NCI-H1417 treated with DMSO at 0.1 percent for 48 hours (cell line): ENCODE measurements at places on chromosomes 7 and 10.

DNA sequence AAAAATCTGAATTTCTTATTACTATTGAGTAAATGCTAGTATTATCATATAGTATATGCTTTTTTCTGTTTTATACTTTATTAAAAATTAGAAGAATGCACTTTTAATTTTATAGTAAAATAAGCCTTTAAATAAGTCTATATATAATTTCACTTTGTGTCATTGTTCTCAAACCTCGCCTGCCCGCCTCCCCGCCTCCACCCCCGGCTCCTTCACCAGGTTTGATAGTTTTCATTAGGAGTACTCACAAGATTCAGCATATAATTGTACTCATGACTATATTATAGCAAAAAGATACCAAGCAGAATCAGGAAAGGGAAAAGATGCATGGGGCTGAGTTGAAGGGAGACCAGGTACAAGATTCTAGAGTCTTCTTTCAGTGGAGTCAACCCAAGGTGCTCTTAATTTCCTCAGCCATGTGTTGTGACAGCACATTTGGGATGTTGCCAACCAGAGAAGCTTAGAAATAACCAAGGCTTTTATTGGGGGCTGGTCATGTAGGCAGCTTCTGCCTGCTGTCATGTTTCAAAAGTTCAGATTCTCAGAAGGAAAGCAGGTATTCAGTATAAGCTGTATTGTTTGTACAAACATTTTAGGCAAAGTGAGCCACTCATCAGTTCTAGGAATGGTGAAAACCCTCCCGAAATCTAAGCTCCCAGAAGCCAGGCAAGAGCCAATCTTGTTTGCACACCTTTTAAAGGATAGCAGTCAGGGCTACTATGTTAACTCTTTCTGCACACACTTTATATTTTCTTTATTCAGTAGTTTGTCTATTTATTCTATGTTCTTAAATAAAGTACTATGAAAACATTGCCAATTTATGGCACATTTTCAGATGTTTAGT is 12.3 kb downstream of the NHLRC2 start:
- no peak for DNase-seq

GRCh38 chr10:70906031-70906783 is 17.8 kb upstream of the PCBD1 start:
- DNase-seq = no peak

GRCh38 chr10:60708666-60709065 is 69.6 kb upstream of the CDK1 start:
- no peak for DNase-seq

GRCh38 chr10:14592566-14592965 is 182.1 kb downstream of the FAM107B start:
- DNase-seq = no peak

DNA sequence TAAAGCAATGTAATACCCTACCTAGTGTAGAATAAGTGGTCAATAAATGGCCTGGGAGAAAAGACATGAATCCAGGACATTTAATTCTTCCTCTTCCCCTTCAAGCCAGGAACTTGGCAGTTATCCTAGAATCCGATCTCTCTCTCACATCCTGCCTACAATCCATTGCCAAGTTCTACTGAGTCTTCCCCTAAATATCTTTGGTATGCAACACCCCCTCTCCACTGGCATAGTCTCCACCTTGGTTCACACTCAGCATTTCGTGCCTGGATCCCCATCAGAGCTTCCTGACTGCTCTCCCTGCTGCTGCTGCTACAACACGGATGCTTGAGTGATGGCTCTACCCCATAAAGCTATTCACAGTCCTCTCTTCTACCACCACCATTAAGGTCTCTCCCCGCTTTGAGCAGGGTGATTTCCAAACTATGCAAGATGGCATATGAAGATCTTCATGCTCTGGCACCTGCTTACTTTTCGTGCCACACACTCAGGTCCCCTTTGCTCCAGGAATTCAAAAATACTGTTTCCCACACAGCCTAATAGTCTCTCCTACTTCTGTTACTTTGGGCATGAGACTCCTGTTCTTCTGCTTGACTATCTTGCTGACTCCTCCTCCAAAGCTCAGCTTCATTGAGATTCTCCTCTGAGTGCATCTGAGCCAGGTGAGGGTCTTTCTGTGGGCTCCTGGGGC is 4.8 kb downstream of the ANK3 start:
- no peak for DNase-seq

DNA sequence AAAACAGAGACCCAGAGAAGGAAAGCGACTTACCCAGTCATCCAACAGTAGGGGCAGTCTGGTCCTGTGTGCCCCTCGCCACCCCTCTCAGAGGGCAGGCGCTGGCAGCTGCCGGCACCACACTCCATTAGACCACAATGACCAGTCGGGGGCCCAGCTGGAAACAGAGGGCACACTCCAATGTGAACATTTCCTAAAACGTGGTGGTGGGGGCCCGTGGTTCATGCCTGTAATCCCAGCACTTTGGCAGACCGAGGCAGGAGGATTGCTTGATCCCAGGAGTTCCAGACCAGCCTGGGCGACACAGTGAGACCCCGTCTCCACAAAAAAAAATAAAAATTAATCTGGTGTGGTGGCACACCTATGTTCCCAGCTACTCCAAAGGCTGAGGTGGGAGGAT is 912 bp upstream of the OAT start:
- DNase-seq = no peak

DNA sequence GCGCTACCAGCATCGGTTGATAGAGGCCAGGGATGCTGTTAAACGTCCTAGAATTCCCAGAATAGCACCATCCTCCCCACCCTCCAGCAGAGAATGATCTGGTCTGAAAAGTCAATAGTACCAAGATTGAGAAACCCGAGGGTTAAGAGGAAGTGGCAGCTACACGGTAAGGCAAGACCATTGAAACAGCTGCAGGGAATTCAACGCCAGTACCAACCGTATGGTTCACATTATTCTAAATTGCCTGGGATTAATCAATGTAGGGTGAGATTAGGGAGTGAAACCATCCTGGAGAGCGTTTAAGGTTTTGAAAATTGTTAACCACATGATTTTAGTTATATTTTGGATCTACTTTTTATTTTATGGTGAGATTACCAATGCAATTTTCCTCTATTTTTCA is 352.2 kb downstream of the PRPF18 start:
- DNase-seq = no peak

- DNase-seq = no peak
Measured at GRCh38 chr7:100141555-100141949, 7.2 kb upstream of the LAMTOR4 start.

- peak; percentile 4 for DNase-seq
Measured at GRCh38 chr10:113520690-113521474, 32.0 kb upstream of the HABP2 start.

GRCh38 chr7:37945336-37945735 is 24.9 kb downstream of the EPDR1 start:
- no peak for DNase-seq

- DNase-seq = no peak
Measured at GRCh38 chr10:125343983-125344382, 183.6 kb upstream of the CTBP2 start.

DNA sequence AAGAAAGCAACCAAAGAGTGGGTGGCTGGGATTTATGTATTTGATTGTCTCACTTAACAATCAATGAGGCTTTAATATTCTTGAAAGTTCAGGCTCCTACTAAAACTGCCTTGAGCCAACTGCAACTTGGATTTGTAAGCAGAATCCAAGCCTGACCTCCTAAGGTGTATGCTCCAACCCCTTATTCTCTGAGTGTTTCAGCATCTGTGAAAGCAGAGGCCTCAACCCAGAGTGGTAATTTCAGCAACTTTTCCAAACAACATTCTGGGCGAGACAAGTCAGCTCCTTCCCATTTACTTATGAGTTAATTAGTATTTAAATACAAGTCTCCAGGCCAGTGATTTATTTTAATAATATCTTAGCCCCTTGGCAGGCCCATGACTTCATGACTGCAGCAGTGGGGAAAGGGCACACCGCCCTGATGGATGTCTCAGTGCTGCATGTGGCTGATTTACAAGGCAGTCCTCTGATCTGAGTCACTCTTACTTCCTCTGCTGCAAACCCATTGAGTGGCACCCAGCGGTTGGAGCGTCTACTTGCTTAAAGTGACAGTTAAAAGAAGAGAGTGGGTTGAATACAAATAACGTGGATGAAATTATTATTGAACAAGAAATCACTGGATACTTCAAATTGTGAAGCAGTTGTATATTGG is 209.1 kb downstream of the TRIL start:
- no peak for DNase-seq

DNA sequence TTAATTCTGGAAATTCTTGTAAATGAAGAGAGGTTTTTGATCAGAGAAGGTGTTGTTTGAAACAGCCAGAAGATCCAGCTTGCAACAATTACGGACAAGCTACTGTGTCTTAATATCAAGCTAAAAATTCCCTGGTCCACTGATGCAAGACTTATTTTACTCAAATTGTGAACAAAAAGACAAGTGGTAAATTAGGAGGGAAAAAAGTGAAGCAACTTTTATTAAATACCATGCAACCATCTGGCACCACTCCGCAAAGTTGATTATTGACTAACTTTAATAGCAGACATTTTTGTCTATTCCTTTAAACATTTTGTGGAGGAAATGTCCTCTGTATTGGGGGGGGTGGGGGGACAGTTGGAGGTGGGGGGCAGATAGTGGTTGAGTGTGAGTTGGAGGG is 5.1 kb upstream of the CAV2 start:
- no peak for DNase-seq

GRCh38 chr10:104903433-104903832 is 262.3 kb downstream of the SORCS3 start:
- no peak for DNase-seq

- no peak for DNase-seq
Measured at GRCh38 chr7:29815181-29816105, 9.1 kb downstream of the WIPF3 start.

DNA sequence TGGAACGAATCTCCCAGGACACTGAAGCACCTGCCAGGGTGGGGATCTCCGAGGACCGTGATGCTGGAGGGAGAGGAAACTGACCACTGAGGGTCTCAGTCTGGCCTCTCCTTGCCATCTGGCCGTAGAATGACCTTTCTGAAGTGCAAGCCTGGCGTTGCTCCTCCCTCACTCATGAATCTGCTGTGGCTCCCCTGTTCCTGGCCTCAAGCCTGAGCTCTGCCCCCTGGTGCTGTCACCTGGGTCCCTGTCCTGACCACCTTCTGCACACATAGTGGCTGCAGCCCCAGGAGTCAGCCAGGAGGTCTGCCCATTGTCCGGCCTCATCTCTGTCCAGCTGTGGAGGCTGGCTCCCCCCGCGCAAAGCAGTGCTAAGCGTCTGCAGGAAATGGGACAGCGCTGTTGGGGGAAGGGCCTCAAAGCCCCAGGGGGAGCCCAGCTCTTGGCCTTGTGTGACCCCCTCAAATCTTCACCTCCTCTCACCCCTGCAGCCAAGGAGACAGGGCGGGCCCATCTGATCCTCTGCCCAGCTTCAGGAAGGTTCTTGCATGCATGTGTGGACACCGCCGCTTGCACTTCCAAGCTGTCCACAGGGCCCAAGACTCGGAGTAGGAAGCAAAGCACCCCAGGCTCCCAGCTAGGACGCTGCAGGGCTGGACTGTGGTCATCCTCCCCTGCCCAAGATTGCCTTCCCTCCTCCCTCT is 65.7 kb downstream of the MYL10 start:
- DNase-seq = no peak

GRCh38 chr10:12228851-12229250 is 32.9 kb downstream of the CDC123 start:
- DNase-seq = no peak

- DNase-seq = no peak
Measured at GRCh38 chr7:50832744-50833143, 50.0 kb upstream of the GRB10 start.

DNA sequence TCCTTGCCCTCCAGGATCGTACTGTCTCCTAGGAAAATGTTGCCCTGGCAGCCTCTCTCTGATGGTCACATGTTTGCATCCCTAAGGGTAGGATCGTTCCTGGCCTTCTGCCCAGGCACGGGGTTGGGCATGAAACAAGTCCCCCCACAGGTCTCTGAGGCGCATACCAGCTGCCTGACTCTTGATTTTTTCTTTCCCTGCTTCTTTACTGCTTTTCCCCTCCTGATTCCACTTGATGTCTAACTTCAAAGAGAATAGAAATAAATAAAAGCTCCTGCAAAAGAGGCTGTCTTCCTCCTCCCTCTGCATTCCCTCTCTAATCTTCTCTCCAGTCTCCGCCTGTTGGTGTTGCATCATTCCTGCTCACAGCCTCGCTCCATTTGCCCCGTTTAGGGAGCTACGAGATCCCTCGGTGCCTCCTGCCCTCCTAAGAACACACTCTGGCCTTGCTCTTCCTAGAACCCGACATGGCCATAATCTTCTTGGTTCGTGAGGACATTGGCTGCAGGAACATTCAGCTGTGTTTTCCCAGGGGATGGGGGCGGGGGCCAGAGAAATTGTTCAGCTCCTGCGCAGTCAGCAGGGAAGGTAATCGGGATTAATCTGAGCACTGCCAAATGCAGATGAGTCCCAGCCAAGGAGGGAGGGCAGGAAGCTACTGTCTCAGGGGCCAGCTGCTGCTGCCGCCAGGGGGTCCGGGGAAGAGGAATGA is 26.0 kb downstream of the LEP start:
- peak; percentile 35 for DNase-seq

- DNase-seq = no peak
Measured at GRCh38 chr7:46288861-46289260, 367.8 kb upstream of the IGFBP3 start.

- no peak for DNase-seq
Measured at GRCh38 chr7:114979803-114980507, 58.1 kb downstream of the MDFIC start.

- no peak for DNase-seq
Measured at GRCh38 chr10:22252224-22252800, 34.5 kb upstream of the EBLN1 start.

- peak; percentile 58 for DNase-seq
Measured at GRCh38 chr7:28298870-28299518, 113.3 kb upstream of the CREB5 start.

GRCh38 chr10:62054408-62054807 is 152.9 kb downstream of the ARID5B start:
- no peak for DNase-seq

GRCh38 chr10:79019441-79020014 is 49.2 kb upstream of the ZMIZ1 start:
- DNase-seq = no peak

DNA sequence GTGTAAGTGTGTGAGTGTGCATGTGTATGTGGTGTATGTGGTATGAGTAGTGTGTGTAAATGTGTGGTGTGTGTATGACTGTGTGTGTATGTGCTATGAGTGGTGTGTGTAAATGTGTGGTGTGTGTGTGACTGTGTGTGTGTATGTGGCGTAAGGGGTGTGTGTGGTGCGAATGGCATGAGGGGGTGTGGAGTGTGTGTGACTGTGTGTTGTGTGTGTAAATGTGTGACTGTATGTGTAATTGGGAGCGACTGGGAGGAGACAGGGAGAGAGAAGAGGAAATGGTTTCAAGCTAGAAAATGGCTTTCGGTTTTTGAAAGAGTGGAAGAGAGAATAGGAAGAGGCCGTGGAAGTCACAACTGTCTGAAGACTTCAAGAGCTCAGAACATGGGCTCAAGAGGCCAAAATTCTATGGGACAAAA is 23.6 kb upstream of the GATAD1 start:
- DNase-seq = no peak

DNA sequence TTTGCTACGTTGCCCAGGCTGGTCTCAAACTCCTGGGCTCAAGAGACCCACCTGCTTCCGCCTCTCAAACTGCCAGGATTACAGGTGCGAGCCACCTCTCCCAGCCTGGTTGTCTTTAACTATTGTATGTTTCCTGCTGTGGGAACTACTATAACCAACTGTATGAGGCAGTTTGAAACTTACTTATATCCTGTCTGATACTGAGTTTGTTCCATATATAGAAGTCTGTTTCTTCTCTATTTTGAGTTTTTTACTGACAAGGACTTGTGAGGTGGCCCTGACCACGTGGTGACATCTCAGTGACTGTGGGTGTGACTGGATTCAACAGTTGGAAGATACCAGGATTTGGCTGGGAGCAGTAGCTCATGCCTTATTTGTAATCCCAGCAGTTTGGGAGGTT is 14.2 kb downstream of the FBH1 start:
- no peak for DNase-seq

- no peak for DNase-seq
Measured at GRCh38 chr10:109929501-109930219, 6.3 kb upstream of the XPNPEP1 start.
